ENCODE measurements at places on chromosomes 2 and 18.

DNA sequence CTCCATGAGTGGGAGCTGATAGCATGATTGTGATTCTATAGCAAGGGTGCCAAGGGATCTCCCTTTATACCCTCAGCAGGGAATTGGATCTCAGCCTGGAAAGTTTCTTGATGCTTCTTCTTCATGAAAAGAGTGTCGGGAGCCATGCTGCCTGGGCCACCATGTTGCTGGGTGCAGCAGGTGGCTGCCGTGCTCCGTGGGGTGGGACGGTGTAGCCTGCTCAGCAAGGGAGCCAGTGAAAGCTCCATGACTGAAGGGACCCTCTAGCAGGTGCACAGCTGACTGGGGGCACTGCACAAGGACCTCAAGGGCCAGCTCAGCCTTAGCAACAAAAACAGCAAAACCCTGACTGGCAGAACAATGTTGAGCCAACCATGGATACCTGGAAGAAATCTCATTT lies 368.9 kb upstream of the HS6ST1 start:
- no peak for DNase-seq

DNA sequence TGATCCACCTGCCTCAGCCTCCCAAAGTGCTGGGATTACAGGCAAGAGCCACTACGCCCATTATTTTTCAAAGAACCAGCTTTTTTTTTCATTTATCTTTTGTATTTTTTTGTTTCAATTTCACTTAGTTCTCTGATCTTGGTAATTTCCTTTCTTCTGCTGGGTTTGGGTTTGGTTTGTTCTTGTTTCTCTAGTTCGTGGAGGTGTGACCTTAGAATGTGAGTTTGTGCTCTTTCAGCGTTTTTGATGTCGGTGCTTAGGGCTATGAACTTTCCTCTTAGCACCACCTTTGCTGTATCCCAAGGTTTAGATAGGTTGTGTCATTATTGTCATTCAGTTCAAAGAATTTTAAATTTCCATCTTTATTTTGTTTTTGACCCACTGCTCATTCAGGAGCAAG lies 86.7 kb upstream of the MSTN start:
- DNase-seq = no peak

DNA sequence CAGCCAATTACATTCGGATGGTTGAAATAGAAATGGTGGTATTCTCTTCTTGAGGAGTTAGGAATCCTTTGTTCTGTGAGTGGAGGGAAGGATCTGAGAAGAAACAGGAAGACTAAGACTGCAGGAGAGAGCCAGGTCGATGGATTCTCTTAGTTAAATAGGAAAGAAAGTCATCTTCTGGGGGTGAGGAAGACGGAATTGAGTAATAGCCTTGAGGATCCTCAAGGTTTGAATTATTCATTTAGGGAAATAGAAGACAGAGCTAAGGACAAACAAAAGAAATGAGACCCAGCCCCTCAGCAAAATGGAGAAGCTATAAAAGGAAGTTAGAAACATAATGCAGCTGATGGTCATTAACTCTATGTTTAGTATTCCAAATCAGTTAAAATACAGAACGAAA lies 1.8 kb downstream of the LAPTM4A start:
- DNase-seq = no peak

- no peak for DNase-seq
These were observed 160.3 kb upstream of the CDH19 start for GRCh38 chr18:66764230-66764629.

DNA sequence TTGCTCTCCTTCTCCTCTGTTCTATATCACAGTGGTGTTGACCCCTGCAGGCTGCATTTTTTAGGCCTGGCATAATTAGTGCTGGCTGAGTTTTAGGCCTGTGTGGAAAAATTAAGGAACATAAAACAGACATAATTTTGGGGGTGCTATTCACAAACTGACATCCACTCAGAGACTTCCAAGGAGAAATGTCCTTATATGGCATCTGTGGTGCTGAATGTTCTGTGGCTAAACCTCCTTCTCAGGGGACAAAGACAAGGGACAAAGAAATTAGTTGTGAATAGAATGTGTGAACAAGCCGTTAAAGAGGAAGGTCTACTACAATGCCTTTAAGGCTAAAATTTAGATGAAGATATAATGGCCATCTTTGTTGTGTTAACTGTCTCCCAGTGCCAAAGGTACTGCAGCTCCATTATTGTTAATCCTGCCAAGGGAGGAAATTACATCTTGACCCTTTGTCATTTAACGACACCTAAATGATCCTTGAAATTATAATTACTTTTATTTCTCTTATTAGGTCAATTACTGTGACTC lies 870.0 kb upstream of the CHAC2 start:
- DNase-seq = no peak

DNA sequence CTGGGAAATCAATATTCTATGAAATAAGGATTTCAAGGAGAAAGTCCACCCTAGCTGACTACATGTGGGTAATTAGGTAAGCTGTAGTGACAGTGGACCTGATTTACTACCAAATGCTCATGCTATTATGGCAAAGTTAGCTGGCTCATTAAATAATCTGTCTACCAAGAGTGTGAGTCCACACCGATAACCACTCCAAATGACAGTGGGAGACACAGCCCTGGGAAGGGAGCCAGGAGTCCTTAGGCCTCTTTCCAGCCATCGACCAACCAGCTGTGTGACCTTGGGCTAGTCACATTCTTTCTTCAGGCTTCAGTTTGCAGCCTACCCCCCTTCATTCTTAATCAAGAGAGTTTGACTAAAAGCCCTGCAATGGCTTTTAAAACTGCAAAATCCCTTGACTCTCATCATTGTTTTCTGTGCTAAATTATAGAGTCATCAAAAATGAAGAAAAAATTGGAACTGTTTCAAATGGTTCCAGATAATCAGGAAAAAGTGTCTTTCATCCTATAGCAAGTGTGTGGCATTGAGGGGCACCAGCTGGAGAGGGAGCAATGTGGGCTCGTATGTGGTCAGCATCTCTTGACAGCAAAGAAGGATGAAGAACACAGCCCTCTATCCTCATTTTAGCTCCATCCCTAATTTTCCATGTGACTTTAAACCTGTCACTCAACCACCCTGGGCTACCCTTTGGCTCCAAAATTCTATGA lies 45.6 kb upstream of the SLC14A2 start:
- no peak for DNase-seq

DNA sequence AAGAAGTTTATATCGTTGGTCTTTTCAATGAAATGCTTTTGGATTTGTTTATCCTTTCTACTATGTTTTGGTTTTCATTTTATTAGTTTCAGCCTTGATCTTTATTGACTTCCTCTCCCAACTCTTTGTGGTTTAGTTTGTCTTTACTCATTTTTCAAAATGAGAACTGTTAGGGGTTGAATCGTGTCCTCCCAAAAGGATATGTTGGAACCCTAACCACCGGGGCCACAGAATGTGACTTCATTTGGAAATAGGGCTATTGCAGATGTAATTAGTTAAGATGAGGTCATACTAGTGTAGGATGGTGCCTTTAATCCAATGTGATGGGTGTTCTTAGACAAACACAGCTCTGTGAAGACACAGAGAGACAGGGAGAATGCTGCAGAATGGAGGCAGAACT lies 60.4 kb upstream of the IL1R2 start:
- DNase-seq = no peak

DNA sequence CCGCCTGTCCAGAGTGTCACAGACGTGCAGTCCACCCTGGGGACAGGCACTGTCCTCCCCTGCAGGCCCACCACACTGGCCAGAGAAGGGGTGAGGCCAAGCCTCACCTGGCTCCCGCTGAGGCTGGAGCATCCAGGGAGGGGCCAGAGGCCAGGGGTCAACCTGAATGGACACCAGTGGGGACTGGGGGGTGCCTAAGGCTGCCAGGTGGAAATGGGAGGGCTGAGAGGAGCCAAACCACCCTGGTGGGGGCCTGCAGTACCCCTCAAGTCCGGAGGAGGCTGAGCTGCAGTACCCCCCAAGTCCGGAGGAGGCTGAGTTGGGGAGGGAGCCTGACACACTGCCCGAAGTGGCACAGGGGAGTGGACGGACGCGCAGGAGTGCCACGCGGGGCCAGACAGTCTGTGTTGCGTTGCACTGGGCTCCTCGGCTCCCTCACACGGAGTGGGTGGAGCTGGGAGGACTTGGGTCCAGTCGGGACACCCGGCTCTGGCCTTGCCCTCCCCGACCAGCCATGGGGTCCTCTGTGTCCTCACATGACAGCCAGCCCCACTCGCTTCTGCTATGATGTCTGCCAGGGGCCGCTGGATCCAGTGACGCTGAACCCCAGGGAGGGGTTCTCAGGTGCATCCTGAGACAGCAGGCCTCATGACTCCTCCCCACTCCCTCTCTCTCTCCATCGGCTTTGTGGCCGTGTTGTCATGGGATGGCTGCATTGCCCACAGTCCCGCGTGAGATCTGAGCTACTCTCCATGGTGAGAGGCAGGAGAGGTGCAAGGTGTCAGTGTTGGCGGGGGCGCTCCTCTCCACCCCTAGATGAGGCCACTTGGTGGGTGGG lies 22.3 kb upstream of the GPC1 start:
- DNase-seq = no peak

Data from NCI-H1048 (cell line).